ENCODE measurements at places on chromosomes 1 and 21. TPM values are rescaled to one million over a fixed set of nuclear protein-coding genes. Genes with fewer than 3 reads are reported as not detected.
A peak's percentile ranks its signal among the peaks of the same experiment; 100 is the strongest.

GRCh38 chr1:227666286-227666685 is 68.8 kb downstream of the JMJD4 start:
- DNase-seq = peak; percentile 19

DNA sequence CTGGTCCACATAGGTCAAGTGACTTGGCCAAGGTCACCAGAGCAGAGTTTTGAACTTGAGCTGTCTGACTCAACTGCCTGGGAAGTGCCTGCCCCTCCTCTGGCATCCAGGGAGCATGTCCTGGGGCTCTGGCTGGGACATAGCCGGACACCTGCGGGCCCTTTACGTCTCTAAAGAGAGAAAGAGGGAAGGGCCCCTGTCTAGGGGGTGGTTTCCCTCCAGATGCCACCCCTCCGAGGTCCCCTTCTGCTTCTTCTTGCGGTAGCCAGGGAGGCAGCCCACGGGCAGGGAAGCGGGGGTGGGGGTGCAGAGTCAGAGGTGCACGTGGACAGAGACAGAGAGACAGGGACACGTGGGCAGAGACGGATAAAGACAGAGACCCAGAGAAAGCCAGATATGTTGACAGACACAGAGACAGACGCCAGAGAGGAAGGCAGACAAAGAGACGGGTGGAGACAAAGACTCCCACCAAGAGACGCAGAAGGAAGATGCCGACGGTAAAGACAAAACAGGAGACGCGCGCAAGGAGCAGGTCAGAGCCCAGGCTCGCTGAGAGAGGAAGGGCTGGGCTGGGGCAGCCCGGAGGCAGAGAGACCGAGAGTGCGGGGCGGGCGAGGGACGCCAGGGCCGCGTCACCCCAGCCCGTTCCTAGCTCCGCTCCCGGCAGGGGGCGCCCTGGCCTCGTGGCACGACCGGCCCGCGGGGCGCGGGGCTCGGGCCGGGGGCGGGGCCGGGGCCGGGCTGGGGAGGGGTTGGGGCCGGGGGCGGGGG is 458 bp upstream of the ALPL start:
- peak; percentile 29 for DNase-seq

GRCh38 chr1:199931666-199932377 is 95.7 kb upstream of the NR5A2 start:
- DNase-seq = no peak

DNA sequence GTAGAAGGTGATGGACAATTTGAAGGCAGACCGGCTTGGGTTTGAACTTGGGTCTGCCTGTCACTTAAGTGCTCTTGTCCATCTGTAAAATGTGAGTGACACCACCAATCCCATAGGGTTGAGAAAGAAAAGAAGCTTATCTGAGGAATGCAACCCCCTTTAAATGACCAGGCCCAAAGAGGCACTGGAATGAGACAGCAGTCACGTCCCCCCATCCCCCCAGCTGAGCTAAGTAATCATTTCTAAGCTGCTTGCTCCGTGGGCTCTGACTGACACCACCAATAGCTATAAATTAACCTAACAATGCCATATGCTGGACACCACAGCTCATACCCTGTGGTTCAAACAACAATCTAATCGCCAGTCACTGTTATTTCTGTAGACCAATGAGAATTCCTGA is 15.1 kb downstream of the LCA5L start:
- DNase-seq = no peak

- peak; percentile 13 for DNase-seq
Measured at GRCh38 chr1:167094690-167095089, 815 bp downstream of the STYXL2 start.

DNA sequence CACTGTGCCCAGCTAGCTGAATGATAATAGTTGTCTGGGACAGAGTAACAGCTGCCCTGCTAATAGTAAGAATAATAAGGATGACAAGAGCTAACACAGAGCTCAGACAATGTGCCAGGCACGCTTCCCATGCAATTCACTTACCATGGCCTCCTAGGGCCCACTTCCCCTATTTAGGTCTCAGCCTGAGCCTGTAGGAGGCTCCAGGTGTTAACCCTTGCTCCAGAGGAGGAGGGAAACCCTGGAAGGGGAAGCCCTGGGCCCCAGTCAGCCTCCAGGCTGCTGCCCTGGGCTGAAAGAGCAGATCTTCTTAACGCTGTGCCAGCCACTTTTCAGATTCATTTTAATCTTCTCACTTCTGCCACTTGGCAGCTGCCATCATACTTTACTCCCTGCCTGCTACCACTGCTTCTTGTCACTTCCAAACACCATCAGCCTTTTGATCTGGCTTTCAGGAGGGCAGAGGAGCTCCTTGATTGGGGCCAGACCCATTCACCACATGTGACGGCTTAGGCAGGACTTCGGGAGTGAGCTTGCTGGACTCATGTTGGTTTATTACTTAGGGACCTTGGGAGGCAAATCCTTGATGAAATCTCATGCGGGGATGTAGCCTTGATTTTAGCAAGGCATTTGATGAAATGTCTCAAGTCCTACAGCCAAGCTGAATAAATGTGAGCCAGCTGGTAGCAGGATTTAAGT is 66.7 kb upstream of the PARP1 start:
- no peak for DNase-seq

DNA sequence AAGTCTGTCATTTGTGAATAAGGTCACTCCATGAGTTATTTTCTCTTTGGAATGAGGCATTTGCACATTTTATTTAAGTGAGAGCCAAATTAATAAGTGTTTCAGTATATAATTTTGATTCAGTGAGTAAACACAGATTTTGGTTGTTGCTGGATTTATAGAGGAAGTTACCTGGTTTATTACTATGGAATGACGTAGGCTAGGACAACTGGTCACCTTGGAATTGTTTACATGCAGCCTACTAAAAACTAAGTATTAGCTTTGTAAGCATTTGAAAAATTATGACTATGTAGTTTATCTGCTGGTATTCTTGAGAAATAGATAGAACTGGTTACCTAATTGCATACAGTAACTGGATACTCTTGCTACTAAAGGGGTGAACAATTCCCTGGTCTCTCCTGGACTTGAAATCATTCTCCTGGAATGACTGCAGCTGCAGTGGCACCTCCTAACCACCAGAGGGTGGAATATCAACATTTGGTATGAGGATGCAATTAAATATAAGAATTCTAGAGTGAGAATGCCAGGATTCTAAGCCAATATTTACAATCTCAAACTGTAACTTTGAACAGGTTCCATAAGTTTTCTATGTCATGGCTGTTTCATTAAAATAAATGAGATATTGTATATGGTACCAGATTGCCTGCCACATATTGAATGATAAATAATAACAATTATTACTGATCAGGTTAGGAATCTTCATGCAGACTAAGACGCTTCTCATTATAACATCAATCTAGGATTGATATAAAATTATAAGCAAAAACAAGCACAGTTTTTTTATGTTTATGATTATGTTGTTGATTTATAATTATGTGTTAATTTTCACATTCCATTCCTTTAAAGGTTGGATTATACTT is 3.5 kb upstream of the KRTAP27-1 start:
- DNase-seq = peak; percentile 2

- DNase-seq = peak; percentile 96
Measured at GRCh38 chr1:3312898-3313575, 141.4 kb upstream of the ARHGEF16 start.

DNA sequence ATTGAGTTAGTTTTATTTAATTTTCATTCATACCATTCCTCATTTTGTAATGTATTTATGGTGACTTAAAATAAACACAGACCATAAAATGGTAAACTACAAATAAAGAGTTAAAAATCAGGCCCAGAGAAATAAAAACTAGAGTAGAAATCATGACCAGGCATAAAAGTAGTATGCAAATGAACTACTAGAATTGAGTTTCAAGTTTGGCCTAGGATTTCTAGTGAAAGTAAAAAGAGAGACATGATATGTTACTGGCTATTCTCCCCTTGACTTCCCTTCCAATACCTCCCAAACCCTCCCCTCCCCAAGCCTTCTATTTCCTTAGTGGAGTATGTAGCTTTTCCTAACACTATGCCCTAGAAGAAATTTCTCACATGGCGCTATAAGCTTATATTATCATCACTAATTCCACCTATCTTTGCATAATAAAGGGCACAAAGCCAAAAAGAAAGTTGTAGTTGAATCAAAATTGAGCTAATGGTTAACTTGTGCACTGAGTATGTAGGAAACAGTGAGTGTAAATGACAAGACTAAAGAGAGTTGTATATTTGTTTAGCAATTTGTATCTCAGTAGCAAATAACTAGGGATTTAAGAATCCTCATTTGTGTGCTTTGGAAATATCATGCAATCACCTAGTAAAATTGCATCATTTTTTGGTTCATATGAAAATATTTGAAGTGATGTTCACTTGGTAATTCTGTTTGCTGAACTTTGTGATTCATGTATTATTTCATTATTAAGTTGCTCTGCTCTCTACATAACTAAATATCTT is 29.7 kb upstream of the CDC14A start:
- DNase-seq = peak; percentile 34

DNA sequence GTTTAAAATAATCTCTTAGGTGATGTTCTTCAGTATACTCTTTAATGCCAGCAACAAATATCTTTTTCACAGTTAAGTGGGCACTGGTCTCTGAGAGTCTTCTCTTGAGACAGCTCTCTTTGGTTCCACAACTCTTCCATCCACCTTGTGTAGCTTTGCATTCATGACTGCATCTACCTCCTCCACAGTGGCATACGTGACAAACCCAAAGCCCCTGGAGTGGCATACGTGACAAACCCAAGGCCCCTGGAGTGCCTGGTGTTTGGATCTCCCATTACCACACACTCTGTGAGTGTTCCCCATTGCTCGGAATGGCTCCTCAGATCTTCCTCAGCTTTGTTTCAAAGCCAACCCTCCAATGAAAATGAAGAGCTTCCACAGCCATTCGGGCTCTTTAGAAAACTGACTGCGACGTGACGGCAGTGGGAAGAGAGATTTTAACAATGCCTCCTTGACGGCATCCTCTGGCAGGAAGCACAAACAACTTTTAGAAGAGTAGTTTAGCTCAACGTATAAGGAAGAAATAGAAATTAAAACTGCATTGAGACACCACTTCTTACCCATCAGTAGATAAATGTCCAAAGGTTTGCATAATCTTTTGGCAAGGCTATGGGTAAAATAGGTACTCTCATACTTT is 45.8 kb downstream of the SLC30A7 start:
- no peak for DNase-seq

DNA sequence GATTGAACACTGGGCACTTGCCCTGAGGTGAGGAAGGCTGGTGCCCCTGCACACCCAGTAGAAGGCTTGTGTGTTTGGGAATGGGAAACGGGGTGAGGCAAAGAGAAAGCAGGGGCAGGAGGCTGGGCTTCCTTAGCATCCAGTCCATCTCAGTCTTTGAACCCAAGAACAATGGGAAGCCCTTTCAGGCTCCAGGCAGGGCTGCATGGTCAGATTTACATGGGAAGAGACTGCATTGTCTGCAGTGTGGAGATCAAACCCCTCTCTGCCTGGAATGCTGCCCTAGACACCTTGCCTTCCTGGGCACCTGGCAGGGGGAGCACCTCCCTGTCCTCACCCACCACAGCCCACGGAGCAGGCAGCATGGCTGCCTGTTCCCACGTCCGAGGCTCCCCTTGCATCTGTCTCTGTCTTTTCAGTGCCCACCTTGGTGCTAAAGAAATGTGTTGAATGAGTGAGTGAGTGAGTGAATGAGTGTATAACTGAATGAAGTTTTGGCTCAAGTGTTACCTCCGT is 268.5 kb downstream of the GRIK3 start:
- DNase-seq = no peak

GRCh38 chr1:119373465-119373864 is 4.9 kb downstream of the HAO2 start:
- DNase-seq = peak; percentile 24

- no peak for DNase-seq
Measured at GRCh38 chr1:43015269-43015668, 56.6 kb upstream of the SLC2A1 start.

DNA sequence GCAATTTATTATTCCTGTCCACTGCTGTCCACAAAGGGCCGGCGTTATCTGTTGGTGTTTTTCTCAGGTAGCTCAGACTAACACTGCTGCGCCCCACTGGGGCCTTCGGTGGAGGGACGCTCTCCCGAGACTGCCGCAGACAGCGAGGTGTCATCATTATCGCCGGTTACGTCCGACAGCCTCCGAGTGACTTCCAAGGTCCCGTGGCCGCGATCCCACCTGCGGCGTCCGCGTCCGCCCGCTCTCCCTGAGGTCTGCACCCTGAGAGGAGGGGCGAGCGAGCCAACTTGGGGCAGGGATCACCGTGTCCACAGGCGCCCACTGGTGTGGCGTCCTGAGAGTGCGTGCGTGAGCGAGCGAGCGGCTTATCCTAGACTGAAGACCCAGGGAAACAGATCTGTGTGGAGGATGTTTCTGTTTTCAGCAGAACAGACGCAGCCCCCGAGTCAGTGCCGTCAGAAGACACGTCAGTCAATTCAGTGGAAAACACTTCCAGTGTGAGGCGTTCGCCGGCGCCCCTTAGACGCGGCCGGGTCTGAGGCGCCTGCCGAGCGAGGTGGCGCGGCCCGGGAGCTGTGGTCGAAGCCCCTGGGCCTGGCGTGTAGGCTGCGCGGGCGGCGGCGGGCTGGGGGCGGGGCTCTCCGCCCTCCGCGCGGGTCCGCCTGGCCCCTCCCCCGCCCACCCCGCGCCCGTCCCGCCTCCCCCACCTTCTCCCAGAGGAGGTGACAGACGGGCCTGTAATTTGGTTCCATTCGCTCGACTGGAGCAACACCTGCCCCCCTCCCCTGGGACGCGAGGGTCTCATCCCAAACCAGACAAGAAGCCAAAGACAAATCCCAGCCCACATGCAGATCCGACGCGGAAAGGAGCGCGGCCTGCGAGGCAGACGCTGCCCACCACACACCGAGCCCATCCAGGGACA is 12.6 kb downstream of the NHLH2 start:
- no peak for DNase-seq

GRCh38 chr1:86860020-86860419 is 53.9 kb downstream of the SELENOF start:
- no peak for DNase-seq

DNA sequence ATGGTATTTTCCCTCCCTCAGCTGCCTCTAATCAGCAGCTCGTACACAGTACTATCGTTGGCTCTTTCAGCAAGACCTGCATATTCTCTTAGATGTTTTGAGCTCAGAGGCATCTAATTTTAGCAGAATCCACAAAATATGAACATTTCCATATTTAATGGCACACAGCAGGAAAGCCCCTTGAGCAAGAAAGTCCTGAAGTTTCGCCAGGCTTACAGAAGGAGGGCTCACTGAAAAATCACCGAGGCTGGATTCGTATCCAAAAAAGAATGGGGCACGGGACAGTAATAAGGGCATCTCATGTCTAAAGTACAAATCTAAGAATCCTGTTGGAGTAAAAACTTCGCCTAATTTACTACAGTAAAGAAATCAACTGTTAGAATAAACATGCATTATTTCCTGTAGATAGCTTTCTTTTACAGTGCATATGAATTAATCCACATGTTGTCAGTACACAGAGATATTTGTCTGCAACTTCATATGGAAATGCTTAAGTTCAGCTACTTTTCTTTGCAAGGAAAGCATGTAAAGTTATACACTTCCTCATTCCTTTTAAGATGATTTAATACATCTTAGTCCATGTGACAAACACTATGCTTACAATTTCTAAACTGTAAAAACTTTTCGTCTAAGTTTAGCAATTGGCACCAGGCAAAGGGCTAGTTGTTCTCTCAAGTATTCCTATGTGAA is 1205.3 kb upstream of the ADGRL4 start:
- no peak for DNase-seq

- DNase-seq = no peak
Measured at GRCh38 chr1:236834876-236835275, 39.8 kb downstream of the MTR start.

Gene IGFN1
- total RNA-seq = 0.26 TPM

Gene MYBPH
- total RNA-seq = 2.8 TPM

Gene KCNA3
- total RNA-seq = not detected

Gene TNFSF4
- 26.1 TPM for total RNA-seq

Gene AMY1C
- total RNA-seq = not detected

Gene USH2A
- under 0.01 TPM for total RNA-seq

Gene TMEM269
- not detected for total RNA-seq

Gene CD1D
- total RNA-seq = 0.11 TPM

Gene NOS1AP
- 0.98 TPM for total RNA-seq

Gene GPR25
- not detected for total RNA-seq

Gene DNAI4
- total RNA-seq = 2.4 TPM
